ENCODE measurements at places on chromosomes 13 and 19.

DNA sequence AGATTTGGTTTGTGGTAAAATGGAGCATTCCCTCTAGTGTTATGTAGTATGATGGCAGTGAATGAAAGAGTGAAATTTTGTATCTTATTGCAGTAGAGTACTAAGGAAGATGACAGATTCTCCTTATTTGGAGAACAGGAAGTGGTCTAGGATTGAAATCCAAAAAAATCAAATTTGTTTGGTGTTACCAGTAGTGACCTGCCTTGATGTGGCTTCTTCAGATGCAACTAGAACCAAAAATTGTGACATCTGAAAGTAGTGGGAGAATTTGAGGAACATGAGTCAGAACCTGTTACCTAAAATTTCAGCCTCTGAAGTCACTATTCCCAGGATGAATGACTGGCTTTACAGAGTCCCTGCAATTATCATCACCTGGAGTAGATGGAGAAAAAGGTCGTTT lies 165.9 kb downstream of the KLF5 start:
- no peak for DNase-seq

GRCh38 chr19:49590971-49591730 lies at the start of gene PRR12:
Gene PRR12, plus strand, starts transcription at chr19:49591182. Its CDS starts 473 bp downstream, at chr19:49591655.
- DNase-seq = peak; percentile 74

GRCh38 chr19:50836543-50837195 lies 3.3 kb upstream of the KLK15 start:
- no peak for DNase-seq

GRCh38 chr19:20250627-20251026 lies 83.6 kb downstream of the ZNF486 start:
- DNase-seq = no peak

- no peak for DNase-seq
These were observed 613.2 kb upstream of the KLF12 start for GRCh38 chr13:74747186-74747955.

- no peak for DNase-seq
These were observed 50.0 kb upstream of the WDFY2 start for GRCh38 chr13:51534041-51534817.

Data from T-helper 1 cell (primary cell).